Chondrocyte (in vitro differentiated cells): ENCODE measurements at places on chromosomes 2 and 18. TPM values are rescaled to one million over a fixed set of nuclear protein-coding genes. Genes with fewer than 3 reads are reported as not detected.

MORN2 gene
- 9.5 to 20.0 TPM (median 9.8 TPM) in 3 replicates for total RNA-seq

B4GALT6 gene
- total RNA-seq, result 9.8 to 23.3 TPM (median 12.2 TPM) in 3 replicates

THSD7B gene
- not detected in 3 replicates for total RNA-seq

- no peak for DNase-seq
- no peak overlapping the region for H3K27ac ChIP-seq
- H3K4me3 ChIP-seq, result no peak overlapping the region
- no peaks in the 10 kb centered on the region for H3K36me3 ChIP-seq
These were observed 67.9 kb downstream of the MRO start for GRCh38 chr18:50751947-50752346.

GRCh38 chr2:85307527-85307897, 20.3 kb downstream of the TGOLN2 start:
- no peak for DNase-seq
- peaks cover 19% of the 10 kb centered on the region for H3K4me1 ChIP-seq
- H3K4me3 ChIP-seq, result no peak overlapping the region
- H3K27me3 ChIP-seq, result no peaks in the 10 kb centered on the region
- peaks cover 25% of the 10 kb centered on the region for H3K36me3 ChIP-seq
- no peak overlapping the region for H3K27ac ChIP-seq

DNA sequence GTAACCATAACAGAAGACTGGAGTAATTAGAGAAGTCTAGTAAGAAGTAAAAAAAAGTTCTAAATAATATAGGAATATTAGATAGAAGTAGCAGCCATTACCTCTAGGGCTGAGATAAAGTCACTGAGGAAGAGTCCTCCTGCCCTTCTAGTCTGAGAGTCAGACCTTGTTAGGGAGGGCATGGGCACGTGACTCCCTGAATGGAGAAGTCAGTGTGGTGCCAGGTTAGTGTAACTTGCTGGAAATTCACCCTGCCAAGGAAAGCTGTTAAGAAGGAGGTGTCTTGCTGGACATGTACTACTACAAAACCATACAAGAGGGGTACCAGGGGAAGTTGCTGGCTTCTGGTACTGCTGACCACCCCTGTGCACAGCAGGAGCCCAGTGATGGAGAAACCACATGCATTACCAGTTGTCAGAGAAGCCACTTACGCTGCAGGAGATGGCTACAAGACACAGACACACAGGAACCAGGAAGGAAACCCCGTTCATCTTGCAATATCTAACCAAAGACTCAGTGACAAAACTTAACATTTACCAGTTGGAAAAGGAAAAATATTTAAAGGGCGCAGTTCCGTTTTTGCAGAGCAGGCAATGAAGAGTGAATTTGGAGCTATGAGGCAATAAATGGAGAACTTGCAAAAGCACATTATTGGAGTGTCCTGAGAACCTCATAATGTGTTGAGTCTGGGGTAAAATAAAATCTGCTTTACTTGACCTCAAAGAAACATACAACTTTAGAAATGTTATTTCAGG, 77.2 kb upstream of the TLK1 start:
- H3K36me3 ChIP-seq, result peaks cover 1% of the 10 kb centered on the region
- no peak for DNase-seq
- H3K4me3 ChIP-seq, result no peak overlapping the region
- H3K27me3 ChIP-seq, result peaks cover 3% of the 10 kb centered on the region
- no peak overlapping the region for H3K27ac ChIP-seq

DNA sequence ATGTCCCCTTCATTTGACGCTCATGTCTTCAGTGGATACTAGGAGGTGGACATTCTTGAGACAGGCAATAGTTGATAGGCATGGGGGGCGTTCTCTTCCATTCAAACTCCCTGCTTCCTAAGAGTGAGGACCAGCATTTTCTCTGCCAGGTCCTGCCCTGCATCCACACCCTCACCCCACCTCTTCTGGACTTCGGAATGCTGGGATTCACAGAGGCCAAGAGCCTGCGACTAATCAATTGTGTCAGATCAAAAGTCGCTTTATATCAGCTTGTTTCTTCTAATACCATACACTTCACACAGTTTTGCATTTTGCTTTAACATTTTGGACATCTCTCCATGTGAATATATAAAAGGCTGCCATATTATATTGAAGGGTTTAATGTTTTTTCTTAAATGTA, 210.7 kb downstream of the CCDC102B start:
- H3K27ac ChIP-seq, result no peak overlapping the region
- no peaks in the 10 kb centered on the region for H3K4me1 ChIP-seq
- no peak for DNase-seq
- no peaks in the 10 kb centered on the region for H3K36me3 ChIP-seq

GRCh38 chr2:233409286-233409991, 55.1 kb downstream of the DGKD start:
- H3K4me3 ChIP-seq, result peak overlapping the region; percentile 2
- peak overlapping the region; percentile 83 for H3K27ac ChIP-seq
- H3K4me1 ChIP-seq, result peaks cover 78% of the 10 kb centered on the region
- DNase-seq, result no peak
- H3K27me3 ChIP-seq, result no peaks in the 10 kb centered on the region

TRIB2 gene
- total RNA-seq, result 37.5 to 42.3 TPM (median 40.5 TPM) in 3 replicates

DNA sequence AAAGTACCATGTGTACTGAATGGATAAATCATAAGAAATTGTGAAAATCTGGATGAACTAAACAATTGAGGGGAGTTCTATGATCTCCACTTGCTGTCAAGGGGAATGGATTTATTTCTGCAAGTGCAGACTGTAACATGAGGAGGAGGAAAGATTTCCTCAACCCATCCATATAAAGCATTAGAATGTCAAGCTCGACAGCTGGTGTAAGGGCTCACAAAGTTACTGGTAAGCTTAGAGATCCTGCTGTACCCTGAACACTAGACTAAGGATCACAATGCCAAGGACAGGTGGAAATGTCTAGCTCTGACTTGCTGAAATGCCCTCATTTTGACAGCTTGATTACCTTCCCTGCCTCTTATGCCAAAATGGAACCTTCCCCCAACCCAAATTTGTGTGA, 125.3 kb downstream of the TCF4 start:
- H3K27me3 ChIP-seq, result no peaks in the 10 kb centered on the region
- H3K27ac ChIP-seq, result no peak overlapping the region
- peaks cover 13% of the 10 kb centered on the region for H3K4me1 ChIP-seq
- no peak for DNase-seq
- no peaks in the 10 kb centered on the region for H3K36me3 ChIP-seq

- no peaks in the 10 kb centered on the region for H3K4me1 ChIP-seq
- H3K27me3 ChIP-seq, result peaks cover 18% of the 10 kb centered on the region
- no peak for DNase-seq
- no peak overlapping the region for H3K27ac ChIP-seq
- H3K36me3 ChIP-seq, result peaks cover 4% of the 10 kb centered on the region
- no peak overlapping the region for H3K4me3 ChIP-seq
These were observed 44.2 kb downstream of the SP140 start for GRCh38 chr2:230269715-230270114.

DNA sequence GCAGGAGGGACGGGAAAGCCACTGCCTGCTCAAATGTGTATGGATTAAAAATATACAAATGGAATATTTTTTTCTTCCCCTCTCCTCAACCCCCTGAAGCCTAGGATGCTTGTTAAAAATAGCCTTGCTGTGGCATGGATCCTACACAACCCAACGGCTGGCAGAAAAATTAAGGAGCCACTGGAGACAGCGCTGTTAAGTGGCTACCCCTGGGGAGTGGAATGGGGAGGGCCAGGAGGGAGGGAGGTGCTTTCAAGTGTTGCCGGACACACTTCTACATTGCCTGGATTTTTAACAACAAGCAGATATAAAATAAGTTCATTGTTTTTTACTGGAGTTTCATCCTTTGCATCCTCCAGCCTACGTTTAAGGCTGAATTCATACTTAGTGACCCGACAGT, 66.6 kb downstream of the ZBTB7C start:
- DNase-seq, result no peak
- H3K4me3 ChIP-seq, result no peak overlapping the region
- H3K36me3 ChIP-seq, result no peaks in the 10 kb centered on the region
- no peaks in the 10 kb centered on the region for H3K27me3 ChIP-seq
- peaks cover 21% of the 10 kb centered on the region for H3K4me1 ChIP-seq

- H3K27ac ChIP-seq, result no peak overlapping the region
- no peak overlapping the region for H3K4me3 ChIP-seq
- peaks cover 27% of the 10 kb centered on the region for H3K4me1 ChIP-seq
- no peak for DNase-seq
- peaks cover 4% of the 10 kb centered on the region for H3K36me3 ChIP-seq
These were observed 73.0 kb upstream of the NOSTRIN start for GRCh38 chr2:168729455-168729854.

GPR45 gene
- not detected in 3 replicates for total RNA-seq
